Hepatic stellate cell (primary cell): ENCODE measurements at places on chromosomes 6 and 20.

DNA sequence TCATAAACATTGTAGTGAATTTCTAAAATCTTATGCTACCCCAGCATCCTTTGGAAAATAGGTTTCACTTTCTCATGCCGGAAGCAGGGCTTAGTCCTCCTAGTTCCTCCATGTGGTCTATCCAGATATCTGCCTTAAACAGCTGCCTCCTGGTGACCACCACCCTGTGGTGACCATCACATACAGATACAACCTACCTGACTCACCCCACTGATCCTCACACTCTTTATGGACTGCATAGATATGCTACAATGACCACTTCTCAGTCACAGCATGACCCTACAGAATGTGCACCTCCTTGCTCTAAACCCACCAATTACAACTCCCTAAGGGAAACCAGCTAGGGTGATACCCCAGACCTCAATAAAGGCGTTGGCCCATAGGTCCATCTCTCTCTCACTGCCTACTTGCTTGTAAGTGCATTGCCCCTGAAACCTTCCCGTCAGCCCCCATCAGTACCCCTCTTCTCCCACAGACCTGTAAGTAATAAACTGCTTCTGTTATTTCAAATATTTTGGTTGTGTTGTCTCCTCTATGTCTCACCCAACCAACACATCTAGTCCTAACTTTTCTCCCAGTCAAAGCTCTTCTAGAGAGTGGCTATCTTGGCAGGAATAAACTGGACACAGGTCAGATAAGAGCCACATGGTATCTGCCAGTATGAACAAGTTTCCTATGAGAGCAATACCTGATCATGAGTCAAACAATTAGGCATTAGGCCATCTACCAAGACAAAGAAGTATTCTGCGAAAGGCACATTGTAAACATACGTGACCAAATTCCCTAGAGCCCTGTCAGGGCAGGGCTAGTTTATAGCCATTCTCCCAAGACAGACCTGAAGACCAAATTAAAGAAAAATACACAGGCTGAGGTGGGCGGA, 39.4 kb upstream of the PLEKHG1 start:
- DNase-seq = no peak

DNA sequence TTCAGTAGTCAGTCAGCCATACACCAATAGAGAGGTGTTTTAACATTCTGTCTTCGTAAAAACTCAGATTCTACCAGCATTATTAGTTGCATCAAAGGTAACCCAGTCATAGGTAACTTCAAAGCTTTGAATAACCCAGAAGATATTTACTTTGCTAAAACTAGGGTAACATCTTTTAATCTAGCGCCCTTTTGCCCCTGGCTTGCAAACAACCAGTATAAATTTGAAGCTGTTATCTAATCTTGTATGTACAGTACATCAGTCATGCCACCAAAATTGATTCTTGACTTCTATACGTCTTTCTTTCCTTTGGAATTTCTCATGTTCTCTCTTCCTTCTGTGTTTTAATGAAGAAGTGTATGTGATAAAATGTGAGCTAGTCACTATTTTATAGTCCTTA, 109.3 kb downstream of the LIN28B start:
- DNase-seq = no peak

- DNase-seq = peak; percentile 63
These were observed 96.8 kb downstream of the ARMC2 start for GRCh38 chr6:108944707-108945680.

DNA sequence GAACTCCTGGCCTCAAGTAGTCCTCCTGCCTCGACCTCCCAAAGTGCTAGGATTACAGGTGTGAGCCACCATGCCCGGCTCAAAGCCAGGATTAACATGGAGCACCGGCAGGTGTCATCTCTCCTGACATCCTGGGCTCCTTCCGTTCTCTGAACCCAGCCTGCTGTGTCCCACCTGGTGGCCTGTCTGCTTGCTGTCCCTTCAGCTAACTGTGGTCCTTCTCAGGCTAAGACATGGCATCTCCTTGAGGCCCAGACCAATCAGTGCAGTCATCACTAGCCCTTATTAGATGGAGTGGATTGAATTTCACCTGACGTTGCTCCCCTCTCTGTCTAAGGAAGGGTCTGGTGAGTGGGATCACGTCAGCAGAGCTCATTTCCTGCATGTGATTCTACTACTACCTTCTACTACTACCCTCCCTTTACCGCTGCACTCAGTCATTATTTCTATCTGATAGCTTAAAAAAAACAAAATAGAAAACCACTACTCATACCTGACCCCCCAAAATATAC, 28.0 kb upstream of the SYNJ2 start:
- no peak for DNase-seq

GRCh38 chr6:35305117-35305516, 7.5 kb downstream of the DEF6 start:
- no peak for DNase-seq

GRCh38 chr20:39983183-39983582, 705.9 kb downstream of the MAFB start:
- no peak for DNase-seq

DNA sequence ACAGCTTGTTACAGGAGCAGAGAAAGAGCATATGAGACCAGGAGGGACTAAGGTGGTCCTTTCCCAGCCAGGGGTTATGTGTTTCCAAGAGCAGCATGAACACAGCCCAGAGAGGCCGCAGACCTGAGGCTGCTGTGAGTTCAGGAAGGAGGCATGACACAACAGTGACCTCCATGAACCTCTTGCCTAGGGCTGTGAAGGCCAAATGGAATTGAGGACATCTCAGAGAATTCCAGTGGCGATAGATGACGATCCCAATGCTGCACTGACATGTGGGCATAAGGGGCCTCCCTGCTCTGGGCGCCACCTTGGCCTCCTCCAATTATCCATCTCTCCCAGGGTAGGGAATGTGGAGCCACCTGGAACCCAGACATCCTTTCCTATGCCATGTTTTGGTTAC, 79.9 kb upstream of the FUCA2 start:
- DNase-seq = no peak

DNA sequence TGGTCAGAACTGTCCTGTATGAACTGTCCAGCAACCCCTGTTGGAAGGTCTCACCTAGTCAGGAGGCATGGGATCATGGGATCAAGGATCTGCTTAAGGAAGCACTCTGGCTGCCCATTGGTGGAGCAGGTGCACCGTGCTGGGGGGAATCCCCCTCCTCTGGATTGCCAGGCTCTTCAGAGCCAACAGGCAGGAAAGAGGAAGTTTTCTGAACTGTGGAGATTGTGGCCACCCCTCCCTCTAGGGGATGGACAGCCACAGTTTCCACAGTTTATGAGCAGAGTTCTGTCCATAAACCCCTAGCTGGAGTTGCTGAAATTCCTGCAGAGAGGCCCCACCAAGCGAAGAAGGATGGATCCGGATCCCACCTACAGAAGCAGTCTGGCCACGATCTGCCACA, 13.0 kb upstream of the HLA-DQB1 start:
- no peak for DNase-seq

GRCh38 chr6:163962627-163963117, 548.2 kb downstream of the QKI start:
- no peak for DNase-seq

- no peak for DNase-seq
These were observed 59.6 kb downstream of the LINC00237 start for GRCh38 chr20:21046413-21047070.

DNA sequence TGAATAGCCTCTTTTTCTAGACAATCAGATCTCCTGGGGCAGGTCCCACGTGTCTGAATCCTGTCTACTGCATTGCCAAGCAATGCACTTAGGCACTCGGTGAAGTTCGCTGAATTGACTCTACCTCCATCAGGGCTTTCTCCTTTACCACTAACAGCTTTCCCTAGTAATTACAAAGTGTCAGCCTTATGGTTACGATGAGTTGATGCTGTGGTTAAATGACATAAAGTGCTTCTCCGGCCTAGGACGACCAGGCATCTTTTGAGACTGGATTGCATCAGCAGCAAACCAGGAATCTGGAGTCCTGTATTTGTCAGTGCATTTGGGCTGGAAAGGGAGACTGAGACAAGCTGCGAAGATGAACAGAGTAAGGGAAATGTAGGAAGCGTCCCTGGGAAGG, 21.5 kb downstream of the NOX3 start:
- no peak for DNase-seq

DNA sequence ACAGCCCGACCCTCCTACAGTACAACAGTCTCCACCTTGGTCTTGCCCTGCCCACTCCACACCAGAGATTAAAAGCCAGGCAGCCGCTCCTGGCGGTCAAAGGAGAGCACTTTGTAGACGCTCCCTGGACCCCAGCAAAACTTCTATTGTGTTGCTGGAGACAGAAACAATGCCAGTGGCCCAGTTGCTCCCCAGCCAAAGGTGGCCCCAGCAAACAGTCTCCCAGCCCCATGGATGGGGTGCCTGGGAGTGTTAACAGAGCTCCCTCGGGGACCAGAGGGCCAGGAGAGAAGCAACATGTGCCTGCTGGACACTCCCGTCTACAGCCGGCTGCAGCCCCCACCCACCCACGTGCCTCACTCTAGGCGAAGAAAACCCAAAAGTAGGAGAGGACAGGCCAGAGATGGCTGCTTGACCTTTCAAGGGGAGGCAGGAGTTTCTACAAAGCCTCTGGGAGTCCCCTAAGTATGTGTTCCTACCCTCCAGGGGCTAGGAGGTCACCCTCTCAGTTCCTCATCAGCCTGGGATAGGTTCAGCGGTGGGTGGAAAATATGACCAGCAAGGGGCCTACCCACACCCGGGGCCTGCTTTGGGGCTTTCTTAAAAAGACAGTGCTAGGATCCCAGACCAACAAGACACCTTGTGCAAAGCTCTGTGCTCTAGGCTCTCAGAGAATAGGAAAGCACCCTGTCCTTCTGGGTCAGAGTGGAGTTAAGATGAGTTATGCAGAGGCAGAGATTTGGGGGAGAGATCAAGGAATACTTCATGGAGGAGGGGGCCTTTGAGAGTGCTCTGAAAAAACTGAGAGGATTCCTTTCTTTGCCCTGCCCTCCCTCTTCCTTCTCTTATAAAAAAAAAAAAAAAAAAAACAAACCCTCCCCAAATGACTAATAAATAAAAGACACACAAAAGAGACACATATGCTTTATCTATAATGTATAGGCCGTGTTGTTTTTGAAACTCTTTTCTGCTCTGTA, 19.0 kb upstream of the PREX1 start:
- no peak for DNase-seq

DNA sequence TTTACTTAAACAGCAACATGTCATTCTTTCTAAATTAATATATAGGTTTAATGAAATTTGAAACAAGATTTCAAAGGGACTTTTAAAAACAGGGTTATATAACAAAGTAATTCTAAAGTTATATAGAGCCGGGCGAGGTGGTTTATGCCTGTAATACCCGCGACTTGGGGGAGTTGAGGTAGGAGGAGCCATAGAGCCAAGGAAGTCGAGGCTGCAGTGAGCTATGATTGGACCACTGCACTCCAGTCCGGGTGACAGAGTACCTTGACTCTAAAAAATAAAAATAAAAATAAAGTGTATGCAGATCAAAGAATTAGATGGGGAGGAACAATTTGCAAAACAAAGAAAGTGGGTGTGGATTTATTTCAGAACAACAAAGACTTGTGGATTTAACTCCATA, 151.1 kb upstream of the GLP1R start:
- no peak for DNase-seq

- no peak for DNase-seq
These were observed 64.9 kb downstream of the SLC23A2 start for GRCh38 chr20:4936392-4936850.

DNA sequence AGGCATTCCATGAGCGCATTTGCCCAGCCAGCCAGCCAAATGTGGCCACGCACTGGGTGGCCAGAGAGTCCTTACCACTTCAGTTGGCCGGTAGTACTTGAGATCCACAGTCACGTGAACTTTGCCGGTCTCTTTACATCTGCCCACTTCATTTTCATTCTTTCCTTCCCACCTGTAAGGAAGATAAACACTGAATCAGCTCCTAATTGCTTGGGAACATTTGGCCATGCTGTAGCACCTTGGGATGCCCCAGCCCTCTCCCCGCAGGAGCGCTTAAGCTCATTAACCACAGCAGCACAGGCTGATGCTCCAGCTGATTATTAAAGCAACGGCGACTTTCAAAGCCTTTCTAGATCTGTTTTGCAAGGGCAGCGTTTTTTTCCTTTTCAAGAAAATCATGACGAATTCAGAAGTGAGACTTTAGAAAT, 116.6 kb downstream of the FOXC1 start:
- DNase-seq = no peak

- DNase-seq = no peak
These were observed 7.2 kb upstream of the PFDN4 start for GRCh38 chr20:54200487-54201267.

DNA sequence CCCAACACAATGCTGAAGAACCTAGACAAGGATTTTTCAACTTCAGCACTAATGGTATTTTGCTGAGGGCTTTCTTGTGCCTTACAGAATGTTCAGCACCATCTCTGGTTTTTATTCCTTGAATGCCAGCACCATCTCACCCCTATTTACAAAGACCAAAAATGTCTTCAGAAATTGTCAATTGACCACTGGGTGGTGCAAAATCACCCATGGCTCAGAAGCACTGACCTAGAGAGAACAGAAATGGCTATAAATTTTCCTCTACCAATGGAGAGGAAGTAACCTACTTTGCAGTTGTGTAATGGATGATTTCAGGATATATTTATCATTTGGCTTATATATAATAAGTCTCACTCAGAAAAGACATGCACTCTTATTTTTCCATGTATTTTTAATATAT, 431.0 kb upstream of the IRAK1BP1 start:
- DNase-seq = peak; percentile 9

DNA sequence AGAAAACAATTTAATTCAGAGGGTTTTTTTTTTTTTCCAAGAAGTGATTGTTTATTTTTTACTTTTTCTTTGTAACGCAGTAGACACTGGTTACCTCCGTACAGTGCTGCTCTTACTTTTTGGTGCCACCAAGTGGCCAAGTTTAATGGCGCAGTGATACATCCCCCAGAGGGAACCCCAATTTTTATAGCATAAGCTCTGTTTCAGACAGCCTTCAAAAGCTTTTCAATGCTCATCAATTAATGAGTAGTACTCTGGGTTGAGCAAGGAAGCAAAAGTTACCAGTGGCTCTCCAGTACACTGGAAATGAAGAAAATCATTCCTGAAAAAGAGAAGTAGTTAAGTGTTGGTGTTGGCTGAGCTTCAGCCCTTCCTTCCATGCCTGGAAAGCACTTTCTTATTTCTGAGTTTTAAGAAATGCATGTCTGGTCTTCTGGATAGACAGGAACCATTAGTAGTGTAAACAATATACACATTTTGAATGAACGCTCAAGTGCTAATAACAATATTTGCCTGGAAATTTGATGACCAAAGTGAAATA, 129.1 kb upstream of the SMLR1 start:
- peak; percentile 52 for DNase-seq
